ENCODE measurements at places on chromosomes 1 and 21.

DNA sequence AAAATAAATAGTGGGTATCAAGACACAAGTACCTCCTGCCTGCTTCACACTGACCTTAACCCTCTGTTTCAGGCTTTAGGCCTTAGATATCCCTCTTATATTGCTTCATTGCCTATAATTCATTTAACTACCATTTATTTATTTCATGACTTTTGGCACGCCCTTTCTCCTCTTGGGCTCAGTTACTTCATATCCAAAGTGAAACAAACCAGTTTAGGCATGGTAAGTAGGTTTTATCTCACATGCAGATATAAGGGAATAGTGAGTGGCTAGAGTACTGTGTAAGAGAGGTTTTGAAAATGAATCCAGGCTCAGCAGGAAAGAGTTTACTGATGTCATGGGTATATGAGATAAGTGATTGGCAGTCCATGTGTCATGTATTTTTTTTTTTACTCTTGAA is 69.8 kb upstream of the BEND5 start:
- no peak for DNase-seq

DNA sequence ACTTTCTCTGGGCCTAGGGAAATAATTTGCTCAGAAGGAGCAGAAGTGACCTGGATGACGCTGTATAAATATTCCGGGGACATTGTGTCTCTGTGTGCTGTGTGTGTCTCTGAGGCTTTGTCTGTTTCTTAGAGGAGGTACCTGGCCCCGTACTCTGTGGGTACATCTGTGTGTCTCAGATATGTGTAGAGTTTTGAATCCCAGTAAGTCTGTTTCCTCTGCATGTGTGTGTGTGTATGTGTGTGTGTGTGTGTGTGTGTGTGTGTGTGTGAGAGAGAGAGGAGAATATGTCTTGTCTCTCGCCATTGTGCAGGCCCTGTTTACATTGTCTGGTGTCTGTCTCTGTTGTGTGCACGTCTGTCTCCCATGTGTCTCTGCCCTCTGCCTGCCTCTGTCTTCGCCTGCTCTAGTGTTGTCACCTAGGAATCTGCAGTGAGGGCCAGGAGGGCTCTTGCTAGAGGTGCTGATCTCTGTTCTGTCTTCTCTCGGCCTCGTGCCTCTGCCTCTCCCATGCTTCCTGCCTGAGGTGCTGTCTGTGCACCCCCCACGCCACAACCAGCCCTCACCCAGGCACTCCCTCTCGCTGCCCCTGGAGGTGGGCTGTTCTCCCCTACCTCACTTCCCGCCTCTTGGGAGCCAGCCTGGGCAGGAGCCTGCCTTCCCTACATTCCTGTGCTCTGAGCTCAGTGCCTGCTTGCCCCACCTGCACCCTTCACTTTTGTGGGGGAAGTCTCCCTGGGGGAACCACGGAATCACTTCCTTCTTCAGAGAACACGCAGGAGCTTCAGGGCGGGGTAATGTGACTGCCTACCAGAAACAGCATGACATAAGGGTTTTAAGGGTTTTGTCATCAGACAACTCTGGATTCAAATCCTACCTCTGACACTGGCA is 5.9 kb downstream of the MAP7D1 start:
- no peak for DNase-seq

DNA sequence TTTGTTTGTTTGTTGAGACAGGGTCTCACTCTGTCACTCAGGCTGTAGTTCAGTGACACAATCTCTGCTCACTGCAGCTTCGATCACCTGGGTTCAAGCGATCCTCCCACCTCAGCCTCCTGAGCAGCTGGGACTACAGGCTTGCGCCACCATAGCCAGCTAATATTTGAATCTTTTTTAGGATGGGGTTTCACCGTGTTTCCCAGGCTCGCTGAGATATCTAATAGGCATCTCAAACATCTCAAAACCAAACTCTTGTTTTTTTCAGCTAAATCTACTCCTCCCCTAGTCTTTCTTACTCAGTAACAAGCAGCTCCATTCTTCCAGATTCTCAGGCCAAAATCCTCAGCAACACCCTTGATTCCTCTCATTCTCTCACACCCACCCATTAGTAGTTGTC is 22.0 kb upstream of the SRRM1 start:
- DNase-seq: no peak

DNA sequence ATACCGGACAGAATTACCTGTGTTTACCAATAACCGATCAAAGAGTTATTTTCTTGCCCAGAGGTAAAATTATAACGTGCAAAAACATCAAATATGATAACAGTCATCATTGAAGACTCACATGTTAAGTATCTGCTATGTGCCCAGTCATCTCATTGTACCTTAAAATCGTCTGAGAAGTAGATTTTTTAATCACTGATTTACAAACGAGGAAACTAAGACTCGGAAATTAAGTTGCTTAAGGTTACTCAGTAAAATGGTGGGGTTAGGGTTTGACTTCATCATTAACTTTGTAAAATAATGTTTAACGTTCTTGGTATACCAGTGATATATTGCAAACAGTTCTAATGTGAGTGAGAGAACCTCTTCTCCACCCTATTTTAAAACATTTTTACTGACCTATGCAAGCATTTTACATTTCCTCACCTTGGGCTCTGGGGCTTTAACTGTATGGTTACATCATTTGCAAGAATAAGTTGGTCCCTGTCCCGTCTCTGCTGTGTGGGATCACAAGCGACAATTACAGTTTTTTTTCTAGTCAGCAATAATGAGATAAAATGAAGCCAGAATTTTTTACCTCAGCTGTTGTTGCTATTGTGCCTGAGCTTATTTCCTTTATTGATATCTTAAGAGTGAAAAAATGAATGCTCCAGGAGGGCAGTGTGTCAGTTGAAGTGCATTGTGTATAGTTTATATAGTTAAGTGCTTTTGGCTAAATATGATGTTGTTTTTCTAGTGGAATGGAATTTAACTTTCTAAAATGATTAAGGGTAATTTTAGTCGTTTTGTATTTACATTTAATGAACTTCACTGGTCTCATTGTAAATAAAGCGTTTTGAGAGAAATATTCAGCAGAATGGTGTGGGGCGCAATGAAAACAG is 2.7 kb downstream of the RPRD2 start:
- DNase-seq: no peak

DNA sequence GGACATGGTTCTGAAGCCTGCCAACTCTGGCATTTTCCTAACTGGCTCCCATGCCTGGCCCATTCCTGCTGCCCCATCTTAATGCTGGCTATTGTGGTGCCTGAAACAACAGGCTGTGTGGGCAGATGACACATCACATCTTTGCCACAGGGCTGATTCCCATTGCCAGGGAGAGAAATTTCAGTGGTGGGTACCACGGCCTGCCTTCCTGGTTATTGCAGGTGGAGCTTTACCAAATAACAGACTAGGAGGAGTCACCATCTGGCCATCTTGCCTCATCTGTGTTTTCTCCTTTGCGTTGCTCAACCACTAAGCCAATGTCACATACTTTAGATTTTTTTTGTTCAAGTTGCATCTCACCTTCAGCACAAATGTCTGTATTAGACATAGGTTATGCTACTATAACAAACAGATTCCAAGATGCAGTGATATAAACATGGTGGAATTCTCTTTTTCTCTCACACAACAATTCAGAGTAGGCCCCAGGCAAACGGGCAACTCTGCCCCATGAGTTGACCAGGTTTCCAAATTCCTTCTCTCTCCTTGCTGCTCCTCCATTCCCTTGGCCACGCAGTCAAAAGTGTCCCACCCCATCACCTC is 14.1 kb downstream of the CDA start:
- DNase-seq: no peak

DNA sequence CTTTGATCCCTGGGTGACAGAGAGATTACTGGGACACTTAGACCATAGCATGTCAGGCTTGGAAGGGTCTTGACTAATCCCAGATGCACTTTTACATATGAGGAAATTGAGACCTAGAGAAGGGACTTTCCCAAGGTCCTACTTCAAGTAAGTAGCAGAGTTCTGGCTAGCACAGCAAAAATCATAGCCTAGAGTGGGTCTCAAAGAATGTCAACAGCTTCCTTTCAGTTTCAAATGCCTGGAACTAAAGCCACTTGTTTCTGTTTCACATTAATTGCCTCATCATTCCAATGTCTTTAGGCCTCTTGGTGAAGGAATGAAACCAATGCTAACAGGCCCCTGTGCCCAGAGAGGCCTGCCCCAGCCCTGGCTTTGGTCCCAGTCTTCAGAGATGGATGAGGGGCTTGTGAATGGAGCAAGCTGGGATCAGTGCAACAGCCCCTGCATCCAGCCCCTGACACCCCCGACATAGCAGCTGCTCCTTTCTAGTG is 26.6 kb downstream of the ATF3 start:
- no peak for DNase-seq

GRCh38 chr1:7261490-7261889 is 476.2 kb downstream of the CAMTA1 start:
- DNase-seq: no peak

DNA sequence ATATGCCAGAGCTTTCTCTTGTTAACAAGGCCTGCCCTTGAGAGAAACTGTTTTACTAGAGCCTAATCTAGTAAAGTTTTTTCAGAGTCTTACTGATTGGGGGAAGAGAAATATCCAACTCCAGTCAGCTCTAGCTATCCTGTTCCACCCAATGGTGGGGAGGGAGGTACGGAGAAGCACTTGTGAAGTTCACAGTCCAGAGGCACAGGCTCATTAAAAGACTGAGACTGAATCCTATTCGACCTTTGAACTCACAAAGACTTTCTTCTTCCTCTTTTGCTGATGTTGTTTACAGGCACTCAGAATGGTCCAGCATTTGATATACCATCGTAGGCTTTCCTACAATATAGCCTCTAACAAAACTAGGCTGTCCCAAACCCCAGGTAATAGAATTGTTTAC is 15.5 kb upstream of the SFT2D2 start:
- no peak for DNase-seq

GRCh38 chr1:45876000-45876617 is 72.7 kb downstream of the MAST2 start:
- no peak for DNase-seq

- no peak for DNase-seq
These were observed 156.1 kb downstream of the KIF26B start for GRCh38 chr1:245310571-245311531.

- no peak for DNase-seq
These were observed 50.0 kb upstream of the SYT6 start for GRCh38 chr1:114203595-114204128.
